Calu3 (cell line): ENCODE measurements at places on chromosomes 13 and 19. TPM values are rescaled to one million over a fixed set of nuclear protein-coding genes. Genes with fewer than 3 reads are reported as not detected.

- no peak for DNase-seq
Observed at GRCh38 chr19:371501-372168, 27.0 kb upstream of the MIER2 start.

- no peak for DNase-seq
Observed at GRCh38 chr13:23754997-23755396, 134.2 kb downstream of the MIPEP start.

GRCh38 chr13:46633416-46633815, 80.4 kb downstream of the LRCH1 start:
- DNase-seq = no peak

GRCh38 chr19:40219721-40220276, 1.6 kb upstream of the TTC9B start:
- DNase-seq = peak; percentile 78

The PODNL1 gene
- total RNA-seq = not detected in 2 replicates

- DNase-seq = no peak
Observed at GRCh38 chr13:19772306-19772705, 10.4 kb downstream of the PSPC1 start.
